Endothelial cell of umbilical vein (primary cell): ENCODE measurements at places on chromosomes 5 and 9. TPM values are rescaled to one million over a fixed set of nuclear protein-coding genes. Genes with fewer than 3 reads are reported as not detected.

Gene TSTD2
- polyA plus RNA-seq = 13.5 and 13.7 TPM in 2 replicates

GRCh38 chr5:145568581-145568980 lies 266.6 kb downstream of the PRELID2 start:
- no peaks in the 10 kb centered on the region for H3K36me3 ChIP-seq
- DNase-seq = peak; percentile 25

DNA sequence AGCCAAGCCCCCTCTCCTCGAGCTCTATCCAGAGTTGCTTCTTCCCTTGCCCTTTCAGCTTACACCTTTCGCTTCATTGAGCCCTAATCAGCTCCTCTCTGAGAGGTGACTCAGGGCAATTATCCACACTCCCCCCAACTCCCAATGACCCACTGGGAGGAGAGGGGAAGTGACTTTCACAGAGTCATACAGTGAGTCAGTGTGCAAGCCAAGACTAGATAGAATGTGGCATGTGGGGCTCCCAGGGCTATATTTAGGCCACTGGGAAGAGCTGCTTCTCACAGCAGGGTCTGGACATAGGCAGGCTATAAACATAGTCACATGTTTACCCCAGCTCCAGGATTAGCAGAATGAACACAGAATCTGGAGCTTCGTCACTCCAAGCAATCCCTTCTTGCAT lies 57.4 kb downstream of the NRG2 start:
- H3K27ac ChIP-seq = no peak overlapping the region
- H3K27me3 ChIP-seq = peaks cover under 1% of the 10 kb centered on the region
- peak; percentile 39 for DNase-seq
- H3K4me3 ChIP-seq = no peak overlapping the region
- peaks cover 14% of the 10 kb centered on the region for H3K4me1 ChIP-seq

DNA sequence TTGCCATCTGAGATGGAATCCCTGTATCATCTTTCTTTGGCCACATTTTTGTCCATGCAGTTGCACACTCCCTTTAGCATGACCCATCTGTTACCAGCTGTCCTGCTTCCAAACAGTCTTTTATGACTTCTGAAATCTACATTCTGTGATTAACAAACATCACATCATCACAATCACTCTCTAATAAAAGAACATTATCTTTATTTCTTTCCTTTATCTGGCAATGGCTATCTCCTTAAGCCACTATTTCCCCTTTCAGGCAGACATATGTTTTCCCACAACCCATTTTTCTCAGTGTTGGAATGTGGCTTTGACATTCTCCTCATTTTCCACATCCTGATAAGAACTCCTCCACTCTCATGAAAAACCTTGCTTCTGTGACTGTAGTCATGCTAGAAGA lies 141.0 kb downstream of the ST8SIA4 start:
- no peaks in the 10 kb centered on the region for H3K27me3 ChIP-seq
- H3K36me3 ChIP-seq = no peaks in the 10 kb centered on the region

Gene STPG3
- polyA plus RNA-seq = not detected in 2 replicates

GRCh38 chr5:155064580-155064979 lies 51.0 kb downstream of the KIF4B start:
- no peak for DNase-seq
- H3K4me3 ChIP-seq = no peak overlapping the region
- no peak overlapping the region for H3K27ac ChIP-seq
- H3K27me3 ChIP-seq = peaks cover 2% of the 10 kb centered on the region
- H3K4me1 ChIP-seq = no peaks in the 10 kb centered on the region

Gene HIGD2A
- polyA plus RNA-seq = 210 and 294 TPM in 2 replicates

- H3K36me3 ChIP-seq = no peaks in the 10 kb centered on the region
- peaks cover 44% of the 10 kb centered on the region for H3K27me3 ChIP-seq
- H3K4me1 ChIP-seq = no peaks in the 10 kb centered on the region
- peak overlapping the region; percentile 24 for H3K4me3 ChIP-seq
- H3K27ac ChIP-seq = no peak overlapping the region
Measured at GRCh38 chr5:150801117-150801927, 22.8 kb downstream of the SMIM3 start.

DNA sequence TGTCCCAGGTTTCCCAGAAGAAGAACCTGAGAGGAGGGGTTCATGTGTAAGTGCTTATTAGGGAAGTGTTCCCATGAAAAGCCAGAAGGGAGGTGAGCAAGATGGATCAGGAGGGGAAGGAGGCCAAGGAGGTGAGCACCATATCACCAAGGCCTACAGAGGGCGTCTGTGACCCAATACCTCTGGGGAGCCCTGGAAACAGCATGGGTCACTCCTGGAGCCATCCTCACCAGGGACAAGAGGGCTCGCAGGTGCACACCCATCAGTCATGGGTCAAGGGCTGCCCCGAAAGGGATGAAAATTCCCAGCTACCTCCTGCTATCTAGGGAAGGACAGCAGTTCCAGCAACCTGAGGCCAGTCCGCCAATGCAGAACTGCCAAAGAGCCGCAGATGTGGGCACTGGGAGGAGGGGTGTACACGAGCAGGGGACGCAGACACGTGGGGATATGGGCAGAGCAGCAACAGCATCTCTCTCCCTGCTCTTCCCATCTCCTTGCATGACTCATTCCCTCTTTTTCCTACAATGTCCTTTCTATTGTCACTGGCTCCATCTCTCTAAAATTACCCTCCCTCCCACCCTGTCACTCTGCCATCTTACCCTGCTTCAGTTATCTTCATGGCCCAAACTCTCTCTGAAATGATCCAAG lies 167.6 kb upstream of the FSTL4 start:
- no peaks in the 10 kb centered on the region for H3K4me1 ChIP-seq
- H3K27me3 ChIP-seq = peaks cover 5% of the 10 kb centered on the region
- no peak overlapping the region for H3K4me3 ChIP-seq
- H3K27ac ChIP-seq = no peak overlapping the region

GRCh38 chr5:176781638-176782570 lies 28.5 kb upstream of the UNC5A start:
- no peak overlapping the region for H3K4me3 ChIP-seq
- H3K27me3 ChIP-seq = no peaks in the 10 kb centered on the region
- DNase-seq = no peak
- no peak overlapping the region for H3K27ac ChIP-seq
- no peaks in the 10 kb centered on the region for H3K36me3 ChIP-seq
- H3K4me1 ChIP-seq = peaks cover 15% of the 10 kb centered on the region

DNA sequence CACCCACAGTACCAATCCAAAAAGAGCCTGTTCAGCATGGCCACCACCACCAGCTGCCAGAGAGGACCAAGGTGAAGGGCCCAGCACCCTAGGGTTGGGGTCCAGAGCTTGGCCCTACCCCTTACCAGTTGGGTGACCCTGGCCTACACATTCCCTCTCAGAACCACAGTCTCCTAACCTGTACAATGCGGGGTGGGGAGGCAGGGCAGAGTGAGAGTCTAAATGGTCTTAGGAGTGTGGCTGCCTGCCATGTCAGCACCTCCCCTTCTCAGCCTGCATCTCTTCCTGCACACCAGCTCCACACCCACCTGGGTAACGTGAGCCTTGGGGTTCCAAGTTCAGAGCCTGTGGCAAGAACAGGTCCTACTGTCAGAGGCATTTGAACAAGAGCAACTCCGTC lies 92.2 kb downstream of the C5orf15 start:
- DNase-seq = no peak
- H3K36me3 ChIP-seq = no peaks in the 10 kb centered on the region
- no peaks in the 10 kb centered on the region for H3K4me1 ChIP-seq
- H3K4me3 ChIP-seq = no peak overlapping the region
- no peak overlapping the region for H3K27ac ChIP-seq
- H3K27me3 ChIP-seq = no peaks in the 10 kb centered on the region

DNA sequence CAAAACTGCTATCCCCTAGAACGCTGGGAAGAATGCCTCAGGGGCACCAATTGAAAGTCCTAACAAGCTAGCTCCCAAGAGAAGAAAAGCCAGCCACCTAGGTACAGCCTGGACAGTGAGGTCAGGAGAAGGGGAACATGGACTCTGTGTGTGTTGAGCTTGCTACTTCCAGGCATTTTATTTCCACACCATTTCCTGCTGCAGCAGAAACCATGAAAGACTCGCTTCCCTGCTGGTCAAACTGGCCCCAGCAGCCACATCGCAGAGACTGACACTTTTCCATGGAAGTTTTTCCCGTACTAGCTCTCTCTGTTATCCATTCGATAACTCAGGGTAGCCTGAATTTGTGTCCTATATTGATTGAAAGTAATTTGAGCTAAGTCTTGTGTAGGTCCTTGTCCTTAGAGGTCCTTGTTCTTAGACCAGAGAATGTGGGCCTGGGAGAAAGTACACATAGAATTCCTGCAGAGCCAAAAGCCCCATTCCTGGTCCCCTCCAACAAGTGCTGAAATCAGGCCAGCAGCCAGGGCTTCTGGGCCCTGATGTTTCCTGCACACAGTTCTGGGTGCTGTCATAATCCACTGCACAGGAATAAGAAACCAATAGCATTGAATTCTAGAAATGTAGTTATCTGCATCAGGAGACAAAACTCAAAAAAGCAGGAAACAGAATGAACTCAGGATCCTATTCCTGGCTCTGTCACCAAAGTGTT lies 96.6 kb downstream of the BRINP1 start:
- no peaks in the 10 kb centered on the region for H3K4me1 ChIP-seq
- H3K36me3 ChIP-seq = no peaks in the 10 kb centered on the region
- H3K4me3 ChIP-seq = no peak overlapping the region
- H3K27me3 ChIP-seq = no peaks in the 10 kb centered on the region

- H3K27me3 ChIP-seq = no peaks in the 10 kb centered on the region
- no peak overlapping the region for H3K4me3 ChIP-seq
- no peak for DNase-seq
- H3K4me1 ChIP-seq = no peaks in the 10 kb centered on the region
Measured at GRCh38 chr5:37533851-37534250, 154.7 kb downstream of the WDR70 start.

- no peak overlapping the region for H3K4me3 ChIP-seq
- DNase-seq = no peak
- no peaks in the 10 kb centered on the region for H3K27me3 ChIP-seq
- no peaks in the 10 kb centered on the region for H3K36me3 ChIP-seq
- no peaks in the 10 kb centered on the region for H3K4me1 ChIP-seq
- H3K27ac ChIP-seq = no peak overlapping the region
Measured at GRCh38 chr5:156473269-156473908, 146.4 kb downstream of the SGCD start.

Gene GFPT2
- polyA plus RNA-seq = 3.2 and 4.3 TPM in 2 replicates

GRCh38 chr5:2272755-2273154 lies 390.0 kb upstream of the IRX4 start:
- no peak for DNase-seq
- H3K27me3 ChIP-seq = no peaks in the 10 kb centered on the region

Gene BTNL3
- polyA plus RNA-seq = not detected in 2 replicates

DNA sequence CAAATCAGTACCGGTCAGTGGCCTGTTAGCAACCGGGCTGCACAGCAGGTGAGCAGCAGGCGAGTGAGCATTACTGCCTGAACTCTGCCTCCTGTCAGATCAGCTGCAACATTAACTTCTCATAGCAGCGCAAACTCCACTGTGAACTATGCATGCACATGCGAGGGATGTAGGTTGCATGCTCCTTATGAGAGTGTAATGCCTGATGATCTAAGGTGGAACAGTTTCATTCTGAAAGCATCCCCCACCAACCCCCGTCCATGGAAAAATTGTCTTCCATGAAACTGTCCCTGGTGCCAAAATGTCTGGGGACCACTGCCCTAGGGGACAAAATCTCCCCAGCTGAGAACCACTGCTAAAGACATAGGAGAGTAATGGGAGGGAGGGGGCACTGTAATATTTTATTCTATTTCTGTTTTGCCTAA lies 51.1 kb downstream of the P4HA2 start:
- no peaks in the 10 kb centered on the region for H3K36me3 ChIP-seq
- no peaks in the 10 kb centered on the region for H3K27me3 ChIP-seq
- no peak overlapping the region for H3K27ac ChIP-seq

- H3K36me3 ChIP-seq = no peaks in the 10 kb centered on the region
- no peak overlapping the region for H3K4me3 ChIP-seq
- no peaks in the 10 kb centered on the region for H3K27me3 ChIP-seq
Measured at GRCh38 chr5:159018855-159019254, 80.9 kb downstream of the EBF1 start.

Gene ARHGEF37
- 4.4 and 4.9 TPM in 2 replicates for polyA plus RNA-seq

GRCh38 chr5:148887123-148887881 lies 60.9 kb downstream of the ADRB2 start:
- H3K4me3 ChIP-seq = no peak overlapping the region
- H3K4me1 ChIP-seq = no peaks in the 10 kb centered on the region
- no peak for DNase-seq
- H3K27ac ChIP-seq = no peak overlapping the region
- no peaks in the 10 kb centered on the region for H3K27me3 ChIP-seq

GRCh38 chr9:655875-656274 lies 185.6 kb upstream of the DMRT1 start:
- no peaks in the 10 kb centered on the region for H3K4me1 ChIP-seq
- no peaks in the 10 kb centered on the region for H3K36me3 ChIP-seq
- H3K4me3 ChIP-seq = no peak overlapping the region
- H3K27ac ChIP-seq = no peak overlapping the region

GRCh38 chr9:77912895-77913693 lies 118.5 kb downstream of the GNAQ start:
- H3K27me3 ChIP-seq = no peaks in the 10 kb centered on the region
- H3K4me3 ChIP-seq = no peak overlapping the region
- no peak overlapping the region for H3K27ac ChIP-seq
- H3K4me1 ChIP-seq = peaks cover 37% of the 10 kb centered on the region

Gene DAB2
- polyA plus RNA-seq = 168 TPM in 2 replicates

DNA sequence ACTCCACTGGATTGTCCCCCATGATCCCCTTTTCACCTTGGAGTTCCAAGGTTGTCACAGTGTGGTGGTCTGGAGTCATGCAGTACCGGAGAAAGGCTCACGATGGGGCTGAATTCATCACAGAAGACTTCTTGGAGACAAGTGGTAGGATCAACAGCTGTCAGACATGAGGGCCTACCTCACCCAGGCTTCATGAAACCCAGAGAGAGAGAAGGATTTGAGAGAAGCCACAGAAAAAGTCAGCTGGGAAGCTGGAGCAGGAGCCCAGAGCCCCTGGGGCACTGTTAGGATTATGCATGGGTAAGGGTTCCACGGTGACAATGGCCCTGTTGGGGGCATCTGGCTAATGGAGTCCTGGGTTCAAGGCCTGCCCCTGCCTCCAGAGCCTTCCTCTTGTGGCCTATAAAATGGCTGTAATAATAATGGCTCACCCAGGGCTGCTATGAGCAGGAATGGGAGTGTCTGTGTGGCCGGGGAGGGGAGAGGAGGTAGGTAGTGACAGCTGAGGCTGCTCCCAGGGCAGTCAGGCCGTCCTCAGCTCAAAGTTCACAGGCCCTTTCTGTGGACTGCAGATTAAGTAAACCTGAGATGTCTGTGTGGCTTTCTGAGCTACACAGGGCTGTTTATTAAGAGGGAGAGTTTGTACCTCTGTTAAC lies 910 bp downstream of the TRIM14 start:
- H3K4me1 ChIP-seq = peaks cover 12% of the 10 kb centered on the region
- no peaks in the 10 kb centered on the region for H3K27me3 ChIP-seq
- no peaks in the 10 kb centered on the region for H3K36me3 ChIP-seq
- DNase-seq = no peak
- peak overlapping the region; percentile 39 for H3K4me3 ChIP-seq
- H3K27ac ChIP-seq = no peak overlapping the region

DNA sequence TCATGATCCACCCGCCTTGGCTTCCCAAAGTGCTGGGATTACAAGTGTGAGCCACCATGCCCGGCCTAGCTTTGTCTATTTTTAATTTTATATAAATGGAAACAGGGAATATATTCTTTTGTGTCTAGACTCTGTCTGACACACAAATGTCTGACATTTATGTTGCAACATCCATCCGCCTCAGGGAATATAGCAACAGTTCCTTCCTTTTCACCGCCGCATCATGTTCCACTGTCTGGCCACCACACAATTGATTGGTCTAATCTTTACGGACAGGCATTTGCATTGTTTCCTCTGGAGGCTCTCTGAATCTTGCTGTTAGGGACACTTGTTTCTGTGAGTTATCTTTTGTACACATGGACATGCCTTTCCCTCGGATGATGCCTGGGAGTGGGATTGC lies 20.1 kb upstream of the TBC1D9B start:
- DNase-seq = no peak
- H3K27ac ChIP-seq = no peak overlapping the region
- H3K4me1 ChIP-seq = no peaks in the 10 kb centered on the region
- H3K4me3 ChIP-seq = no peak overlapping the region
- H3K36me3 ChIP-seq = no peaks in the 10 kb centered on the region
